ENCODE measurements at places on chromosomes 16 and 17.

- DNase-seq = no peak
These were observed 124.3 kb upstream of the MED13 start for GRCh38 chr17:62189377-62189776.

- DNase-seq = no peak
These were observed 189.8 kb downstream of the KATNIP start for GRCh38 chr16:27739606-27740357.

DNA sequence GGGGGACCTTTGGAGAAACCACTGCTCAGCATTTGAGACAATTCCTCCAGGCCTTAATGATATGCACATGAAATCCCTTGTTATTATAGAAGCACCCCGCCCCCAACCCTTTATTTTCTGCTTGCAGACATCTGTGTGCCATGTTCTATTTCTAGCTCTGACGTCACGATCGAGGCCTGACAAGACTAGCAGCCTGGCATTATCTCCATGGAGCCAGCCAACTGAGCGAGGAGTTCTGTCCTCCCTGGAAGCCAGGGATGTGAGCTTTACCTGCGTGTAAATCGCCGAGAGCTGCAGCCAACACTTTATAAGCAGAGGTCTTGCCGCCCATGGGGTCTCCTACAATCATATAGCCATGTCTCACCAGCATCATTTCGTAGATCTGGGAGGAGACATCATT, 116.9 kb downstream of the DNAH3 start:
- no peak for DNase-seq

DNA sequence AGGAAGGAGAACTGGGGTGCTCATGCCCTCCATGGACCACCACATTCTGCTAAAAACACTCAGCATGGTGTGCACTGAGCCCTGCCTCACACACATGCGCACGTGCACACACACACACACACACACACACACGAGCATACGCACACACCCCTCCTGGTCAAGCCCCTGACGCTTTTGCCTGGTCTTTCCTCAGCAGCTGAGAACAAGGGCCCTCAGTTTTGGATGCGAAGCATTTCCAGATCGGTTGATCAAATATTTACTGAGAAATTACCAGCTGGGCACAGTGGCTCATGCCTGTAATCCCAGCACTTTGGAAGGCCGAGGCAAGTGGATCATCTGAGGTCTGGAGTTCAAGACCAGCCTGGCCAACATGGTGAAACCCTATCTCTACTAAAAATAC, 20.1 kb upstream of the RAI1 start:
- no peak for DNase-seq

GRCh38 chr16:11582157-11582814, 4.4 kb downstream of the LITAF start:
- no peak for DNase-seq

All from T-helper 17 cell (primary cell).